Stromal cell of bone marrow (primary cell): ENCODE measurements at places on chromosomes 6 and 20.

DNA sequence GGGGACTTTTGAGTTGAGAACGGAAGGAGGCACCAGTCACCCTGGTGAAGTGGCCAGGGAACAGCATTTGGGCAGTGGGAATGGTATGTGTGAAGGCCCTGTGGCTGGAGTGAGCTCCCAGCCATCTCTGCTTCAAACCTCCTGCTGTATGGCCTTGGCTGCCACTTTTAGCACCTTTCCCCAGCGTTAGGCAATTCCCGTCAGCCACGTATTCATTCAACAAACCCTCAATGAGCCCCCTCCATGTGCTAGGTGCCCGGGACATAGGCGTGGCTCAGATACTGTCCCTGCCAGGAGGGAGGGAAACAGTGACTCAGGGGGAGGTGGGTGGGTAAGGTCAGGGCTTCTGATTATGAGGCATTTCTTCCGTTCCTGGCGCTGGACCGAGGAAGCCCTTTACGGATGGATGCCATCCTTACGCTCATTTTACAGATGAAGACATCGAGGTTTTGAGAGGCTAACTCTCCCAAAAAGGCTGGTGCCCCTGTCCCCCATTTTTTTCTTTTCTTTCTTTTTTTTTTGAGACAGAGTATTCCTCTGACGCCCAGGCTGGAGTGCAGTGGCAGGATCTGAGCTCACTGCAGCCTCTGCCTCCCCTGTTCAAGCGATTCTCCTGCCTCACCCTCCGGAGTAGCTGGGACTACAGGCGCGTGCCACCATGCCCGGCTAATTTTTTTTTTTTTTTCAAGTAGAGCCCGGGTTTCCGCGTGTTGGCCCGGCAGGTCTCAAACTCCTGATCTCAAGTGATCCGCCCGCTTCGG lies 37.5 kb downstream of the SRC start:
- DNase-seq = no peak

GRCh38 chr6:22800451-22800850 lies 231.1 kb downstream of the HDGFL1 start:
- no peak for DNase-seq

DNA sequence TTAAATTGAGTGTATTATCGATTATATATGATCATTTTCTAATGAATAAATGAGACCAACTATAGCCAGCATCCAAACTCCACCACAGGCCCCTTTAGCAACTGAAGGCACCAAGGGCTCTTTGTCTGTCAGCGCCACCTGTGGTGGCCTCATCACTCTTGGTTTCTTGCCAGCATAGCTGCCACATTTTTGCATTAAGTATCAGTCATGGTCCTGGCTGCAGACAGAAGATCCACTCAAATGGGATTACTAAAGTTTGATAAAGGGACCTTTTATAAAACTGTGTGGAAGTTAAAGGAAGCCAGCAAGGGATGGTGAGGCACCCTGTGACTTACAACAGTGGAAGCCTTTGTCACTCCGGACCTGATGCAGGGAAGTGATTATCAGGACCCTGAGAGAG lies 162.9 kb downstream of the C6orf118 start:
- DNase-seq = no peak

DNA sequence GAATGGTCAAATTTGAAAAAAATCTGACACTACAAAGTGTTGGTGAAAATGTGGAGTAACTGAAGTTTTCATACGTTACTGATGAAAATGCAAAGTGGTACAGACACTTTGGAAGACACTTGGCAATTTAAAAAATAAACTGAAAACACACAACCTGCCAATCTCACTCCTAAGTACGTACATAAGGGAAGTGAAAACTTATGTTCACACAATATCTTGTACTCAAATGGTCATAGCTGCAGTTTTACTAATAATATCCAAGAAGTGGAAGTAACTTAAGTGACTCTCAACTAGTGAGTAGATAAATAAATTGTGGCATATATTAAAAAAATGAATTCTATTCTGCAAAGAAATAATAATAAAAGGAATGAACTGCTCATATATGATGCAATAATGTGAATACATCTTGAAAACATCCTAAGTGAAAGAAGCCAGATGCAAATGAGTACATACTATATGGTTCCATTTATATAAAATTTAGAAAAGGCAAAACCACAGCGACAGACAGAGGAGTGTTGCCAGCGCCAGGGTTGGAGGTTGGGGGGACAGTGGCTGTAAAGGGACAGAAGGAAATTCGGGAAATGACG lies 198.2 kb downstream of the ERMARD start:
- DNase-seq = no peak

GRCh38 chr20:1820138-1821079 lies 74.8 kb upstream of the SIRPA start:
- DNase-seq = peak; percentile 69

- DNase-seq = no peak
Observed at GRCh38 chr6:414447-414846, 22.9 kb downstream of the IRF4 start.

- no peak for DNase-seq
Observed at GRCh38 chr20:49052334-49052733, 6.2 kb downstream of the CSE1L start.

GRCh38 chr6:126147291-126147815 lies 161.0 kb downstream of the TRMT11 start:
- DNase-seq = no peak

DNA sequence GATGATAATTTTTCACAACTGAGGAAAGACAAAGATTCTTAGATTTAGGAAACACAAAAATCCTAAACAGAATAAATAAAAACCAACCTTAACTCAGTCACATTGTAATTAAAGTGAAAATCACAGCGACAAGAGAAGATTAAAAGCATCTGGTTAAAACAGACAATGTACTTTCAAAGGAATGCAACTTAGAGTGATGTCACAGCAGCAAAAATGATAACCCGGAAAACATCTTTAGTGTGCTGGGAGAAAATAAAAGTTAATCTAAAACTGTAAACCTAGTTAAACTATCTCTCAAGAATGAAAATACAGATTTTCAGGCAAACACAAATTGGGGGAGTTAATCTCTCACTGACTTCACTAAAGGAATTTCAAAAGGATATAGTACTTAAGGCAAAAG lies 76.8 kb upstream of the OGFRL1 start:
- no peak for DNase-seq
